ENCODE measurements at places on chromosomes 12 and 14.
A peak's percentile ranks its signal among the peaks of the same experiment; 100 is the strongest.

GRCh38 chr14:100333827-100334226 is 10.7 kb downstream of the SLC25A47 start:
- no peak for DNase-seq

- DNase-seq = no peak
Observed at GRCh38 chr14:69241577-69241976, 18.4 kb upstream of the GALNT16 start.

DNA sequence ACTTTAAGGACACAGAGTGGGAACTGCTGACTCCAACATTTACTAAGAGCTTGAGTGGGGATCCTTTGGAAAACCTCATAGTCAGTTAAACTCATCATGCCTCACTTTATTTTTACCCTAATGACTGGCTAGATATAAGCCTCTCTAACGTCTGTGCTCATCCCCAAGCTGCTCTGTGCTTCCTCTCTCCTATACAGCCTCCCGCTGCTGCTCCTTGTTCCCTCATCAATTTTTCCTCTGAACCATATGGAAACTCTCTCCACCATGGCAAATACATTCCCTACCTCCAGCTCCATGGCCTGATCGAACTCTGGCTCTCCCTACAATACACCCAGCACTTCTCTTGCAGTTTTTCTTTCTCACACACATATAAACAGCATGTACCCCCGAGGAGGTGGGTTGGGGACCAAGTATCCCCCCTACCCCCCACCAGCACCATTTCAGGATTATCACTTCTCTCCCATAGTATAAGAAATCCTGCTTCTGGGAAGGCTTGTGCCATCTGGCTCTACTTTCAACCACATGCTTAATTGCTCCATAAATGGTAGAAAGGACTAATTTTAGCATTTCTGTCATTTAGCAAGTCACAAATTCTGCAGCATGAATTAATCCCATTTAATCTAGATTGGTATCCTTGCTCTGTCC is 39.2 kb upstream of the DYRK2 start:
- no peak for DNase-seq

DNA sequence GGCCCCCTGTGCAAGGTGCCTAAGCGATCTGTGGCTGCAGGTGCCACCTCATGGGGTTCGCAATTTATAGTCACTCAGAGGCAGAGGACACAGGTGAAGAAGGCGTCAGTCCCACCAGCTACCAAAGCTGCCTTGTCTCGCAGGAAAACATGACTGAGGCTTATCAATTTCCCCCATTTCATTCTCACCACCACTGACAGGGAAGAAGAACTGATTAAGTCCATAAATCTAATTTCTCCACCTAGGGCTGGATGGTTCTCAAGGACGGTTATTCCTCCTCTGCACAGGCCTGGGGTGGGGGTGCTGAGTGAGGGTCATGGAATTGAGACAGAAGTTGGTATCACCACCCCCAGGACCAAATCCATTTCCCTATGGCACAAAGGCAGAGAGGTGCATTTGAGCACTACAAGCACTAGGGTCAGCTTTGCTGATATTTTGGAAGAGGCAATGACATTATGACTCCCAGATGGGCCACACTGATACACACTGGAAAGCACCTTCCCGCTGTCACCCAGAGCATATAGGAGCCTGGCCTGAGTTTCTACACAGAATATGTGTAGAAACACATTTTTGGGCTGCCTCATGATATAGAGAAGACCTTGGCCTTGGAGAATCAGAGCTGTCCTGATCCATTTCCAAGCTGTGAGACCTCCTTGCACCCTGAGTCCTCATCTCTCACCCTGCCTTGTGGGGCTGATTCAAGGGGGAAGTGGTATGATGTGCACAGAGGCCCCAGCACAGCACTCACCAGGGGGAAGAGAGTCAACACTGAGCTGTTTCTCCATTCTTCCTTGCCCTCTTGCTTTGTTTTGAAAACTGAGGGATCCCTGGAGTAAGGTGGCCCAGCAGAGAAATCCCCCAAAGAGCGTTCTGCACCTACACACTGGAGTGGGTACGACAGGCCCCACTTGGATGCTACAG is 59.4 kb downstream of the PITPNM2 start:
- no peak for DNase-seq

DNA sequence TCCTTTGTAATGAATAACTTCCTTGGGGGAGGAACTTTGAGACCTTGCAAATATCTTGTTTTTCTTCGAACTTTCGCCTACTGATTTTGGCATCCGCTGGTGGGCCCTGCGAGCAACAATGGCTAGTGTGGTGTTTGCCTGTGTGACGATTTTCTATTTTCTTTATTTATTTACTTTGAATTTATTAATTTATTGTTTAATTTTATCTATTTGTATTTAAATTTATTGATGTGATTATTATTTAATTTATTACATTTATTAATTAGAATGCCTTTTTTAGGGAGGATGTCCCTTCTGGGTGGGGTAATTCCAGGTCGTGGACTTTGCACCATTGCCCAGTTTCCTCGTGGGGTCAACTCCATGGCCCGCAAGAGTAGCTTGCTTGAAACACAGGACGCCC is 149.7 kb downstream of the ZNF664 start:
- DNase-seq = no peak

DNA sequence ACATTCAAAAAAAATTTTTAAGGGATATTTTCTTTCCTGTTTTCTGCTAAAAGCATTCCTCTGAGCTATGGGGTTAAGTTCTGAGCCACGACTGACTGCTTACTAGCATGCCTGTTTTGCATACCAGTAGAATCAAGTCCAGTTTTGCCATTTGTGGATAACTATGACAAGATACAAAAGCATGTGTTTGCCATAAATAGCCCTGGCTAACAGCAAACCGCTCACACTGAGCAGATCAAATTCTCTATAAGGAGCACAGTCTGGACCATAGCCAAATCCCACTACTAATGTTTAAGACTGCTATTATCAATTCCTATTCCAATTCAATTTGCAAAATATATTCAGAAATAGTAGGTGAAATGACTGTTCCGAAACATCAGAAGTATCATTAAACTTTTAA is 3.2 kb downstream of the CFL2 start:
- peak; percentile 56 for DNase-seq

- DNase-seq = no peak
Observed at GRCh38 chr12:93361151-93361919, 16.4 kb upstream of the NUDT4 start.

DNA sequence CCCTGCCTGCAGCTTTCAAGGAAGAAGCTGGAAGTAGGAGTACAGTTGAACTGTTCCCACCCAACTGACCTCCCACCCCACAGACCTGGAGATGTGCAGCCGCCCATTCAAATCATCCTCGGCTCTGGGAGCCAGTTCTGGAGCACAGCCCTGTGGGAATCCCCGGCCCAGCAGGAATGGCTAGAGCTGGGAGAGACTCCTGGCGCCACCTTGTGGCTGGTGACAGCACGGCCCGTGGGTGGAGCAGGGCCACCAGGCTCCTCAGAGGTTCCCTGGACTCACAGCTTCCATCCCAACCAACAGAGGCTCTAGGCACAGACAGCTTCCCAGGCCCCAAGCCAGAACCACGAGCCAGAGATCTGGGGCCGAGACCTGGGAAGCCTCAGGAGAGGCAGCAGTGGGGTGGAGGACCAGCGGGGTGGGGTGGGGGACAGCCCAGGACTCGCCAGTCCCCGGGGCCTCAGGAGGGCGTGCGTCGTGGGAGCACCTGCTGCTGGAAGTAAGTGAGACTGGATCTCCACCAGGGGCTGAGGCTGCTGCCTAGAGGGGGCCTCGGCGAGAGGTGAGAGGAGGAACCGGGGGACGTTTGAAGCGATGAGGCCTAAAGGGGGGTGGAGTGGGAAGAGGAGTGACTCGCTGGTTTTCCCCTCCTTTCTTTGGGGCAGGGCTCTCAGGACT is 43.4 kb downstream of the RNF34 start:
- DNase-seq = peak; percentile 89

DNA sequence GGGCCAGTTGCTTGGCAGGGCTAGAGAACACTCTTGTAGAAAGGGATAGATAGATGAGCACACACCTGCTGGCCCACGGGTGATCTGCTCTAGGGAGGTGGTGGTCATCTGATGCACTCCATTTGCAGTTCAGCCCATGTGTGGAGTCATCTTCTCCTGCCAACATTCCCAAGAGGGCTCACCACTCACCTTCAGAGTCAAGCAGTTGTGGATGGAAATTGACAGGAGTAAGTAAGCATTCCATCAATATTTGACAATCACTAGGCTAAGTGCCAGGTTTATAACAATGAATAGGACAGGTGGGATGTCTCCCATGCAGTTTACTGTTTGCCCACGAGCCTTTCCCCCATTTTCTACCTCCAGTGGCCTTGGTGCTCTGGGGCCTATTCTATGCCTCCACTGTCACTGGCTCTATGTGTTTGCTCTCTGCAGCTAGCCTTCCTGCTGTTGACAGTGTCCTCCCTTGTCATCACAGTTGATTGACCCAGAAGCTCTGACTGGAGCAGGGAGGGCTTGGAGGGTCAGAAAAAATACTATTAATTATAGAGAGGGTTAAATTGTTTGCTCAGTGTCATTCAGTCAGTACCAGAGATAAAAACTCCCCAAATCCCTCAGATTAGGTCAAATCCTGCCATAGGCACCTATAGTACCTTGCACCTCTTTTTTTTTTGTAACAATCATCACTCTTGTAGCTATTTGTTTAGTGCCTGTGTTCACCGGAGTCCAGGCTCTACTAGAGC is 134.6 kb upstream of the PZP start:
- no peak for DNase-seq

- no peak for DNase-seq
Observed at GRCh38 chr12:94174576-94174975, 26.2 kb downstream of the PLXNC1 start.

- no peak for DNase-seq
Observed at GRCh38 chr12:124758266-124759220, 105.1 kb downstream of the SCARB1 start.

- DNase-seq = no peak
Observed at GRCh38 chr12:52806821-52807543, 6.9 kb downstream of the KRT4 start.

- no peak for DNase-seq
Observed at GRCh38 chr12:3224530-3224903, 147.3 kb downstream of the TSPAN9 start.

DNA sequence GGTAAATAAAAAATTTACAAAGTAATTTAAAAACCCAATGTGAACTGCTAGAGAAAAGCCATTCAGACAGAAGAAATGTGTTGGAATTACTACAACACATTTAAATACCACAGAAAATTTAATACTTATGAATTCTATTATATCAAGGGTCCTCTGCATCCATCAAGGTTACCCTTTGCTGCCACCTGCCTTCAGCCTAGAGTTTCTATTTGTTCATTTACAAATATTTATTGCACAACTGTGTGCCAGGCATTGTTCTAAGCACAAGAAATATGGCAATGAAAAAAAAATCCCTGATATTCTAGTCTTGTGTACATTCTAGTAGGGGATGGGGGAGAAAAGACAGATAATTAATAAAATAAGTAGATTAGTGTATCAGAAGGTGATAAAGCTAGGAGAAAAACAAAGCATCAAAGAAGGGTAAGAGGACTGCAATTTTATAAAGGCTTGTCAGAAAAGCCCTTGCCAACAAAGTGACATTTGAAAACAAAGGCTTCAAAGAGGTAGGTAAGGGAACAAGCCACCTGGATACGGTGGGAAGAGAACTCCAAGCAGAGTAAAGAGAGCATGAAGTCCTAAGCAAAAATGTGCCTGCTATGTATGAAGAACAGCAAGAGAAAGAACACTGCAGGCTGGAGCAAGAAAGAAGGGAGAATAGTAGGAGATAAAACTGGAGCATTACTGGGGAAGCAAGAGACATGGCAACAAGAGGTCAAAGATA is 59.1 kb upstream of the SLC6A13 start:
- DNase-seq = no peak

- no peak for DNase-seq
Observed at GRCh38 chr12:109637348-109637747, 63.8 kb downstream of the MVK start.

DNA sequence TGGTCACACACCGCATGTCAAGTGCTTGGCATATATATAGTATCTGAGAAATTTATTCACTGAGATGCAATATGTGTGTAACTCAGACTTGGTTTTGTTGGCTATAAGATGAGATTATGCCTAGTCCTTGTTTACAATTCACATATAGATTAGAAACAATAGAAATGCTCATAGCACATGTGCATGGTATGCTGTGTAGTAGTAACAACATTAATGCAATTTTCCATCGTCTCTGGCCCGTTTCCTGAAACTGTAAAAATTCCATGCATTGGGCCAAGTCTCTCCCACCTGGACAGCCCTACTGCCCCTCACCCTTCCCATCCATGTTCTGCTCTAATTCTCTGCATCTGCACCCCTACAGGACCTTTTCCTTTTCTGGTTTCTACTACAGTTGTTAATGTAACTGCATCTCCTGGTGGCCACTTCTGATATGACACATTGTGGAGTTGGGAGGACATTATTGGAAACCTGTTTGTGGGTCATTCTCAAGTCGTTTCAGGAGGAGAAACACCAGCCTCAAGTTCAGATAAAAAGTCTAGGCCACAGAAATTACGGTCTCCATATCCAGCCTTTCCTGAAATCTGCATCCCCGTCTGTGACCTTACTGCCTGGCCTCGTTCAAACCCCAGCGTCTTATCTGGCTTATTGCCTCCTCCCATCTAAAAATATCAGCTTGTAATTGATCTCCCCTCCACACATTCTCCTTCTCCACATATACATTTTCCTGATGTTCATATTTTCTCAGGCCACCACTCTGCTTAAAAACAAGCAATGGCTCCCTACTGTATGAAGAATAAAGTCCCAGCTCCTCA is 37.5 kb downstream of the EMP1 start:
- peak; percentile 42 for DNase-seq

GRCh38 chr14:36505892-36506731 is 13.9 kb downstream of the NKX2-1 start:
- DNase-seq = no peak

DNA sequence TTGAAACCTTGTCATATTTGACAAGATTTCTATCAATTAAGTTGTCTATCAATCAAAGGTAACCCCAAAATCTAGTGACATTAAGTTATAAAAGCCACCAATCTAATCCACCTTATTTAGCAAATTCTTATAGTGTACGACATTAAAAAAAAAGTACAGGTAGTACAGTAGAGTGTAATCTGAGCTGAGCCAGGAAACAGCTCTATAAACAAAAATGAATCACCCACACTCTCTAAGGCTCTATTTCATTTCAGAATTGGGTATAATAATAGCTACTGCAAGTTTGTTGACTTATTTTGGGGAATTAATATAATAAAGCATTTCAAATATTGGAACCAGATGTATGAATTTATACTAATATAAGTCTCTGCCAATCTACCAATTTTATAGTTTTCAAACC is 342.4 kb upstream of the FLRT2 start:
- DNase-seq = no peak

GRCh38 chr12:6925540-6926279 is 2.0 kb upstream of the ATN1 start:
- DNase-seq = peak; percentile 80

DNA sequence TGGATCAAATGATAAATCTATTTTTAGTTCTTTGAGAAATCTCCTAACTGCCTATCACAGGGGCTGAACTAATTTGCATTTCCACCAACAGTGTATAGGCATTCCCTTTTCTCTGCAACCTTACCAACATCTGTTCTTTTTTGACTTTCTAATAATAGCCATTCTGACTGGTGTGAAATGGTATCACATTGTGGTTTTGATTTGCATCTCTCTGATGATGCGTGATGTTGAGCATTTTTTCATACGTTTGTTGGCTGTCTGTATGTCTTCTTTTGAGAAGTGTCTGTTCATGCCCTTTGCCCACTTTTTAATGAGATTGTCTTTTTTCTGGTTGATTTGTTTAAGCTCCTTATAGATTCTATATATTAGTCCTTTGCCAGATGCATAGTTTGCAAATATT is 67.1 kb downstream of the IFNG-AS1 start:
- no peak for DNase-seq

- no peak for DNase-seq
Observed at GRCh38 chr14:52315355-52315718, 1.2 kb downstream of the PTGER2 start.

All from HAP-1 (cell line).